8988T (cell line): ENCODE measurements at places on chromosomes 12 and 14.

DNA sequence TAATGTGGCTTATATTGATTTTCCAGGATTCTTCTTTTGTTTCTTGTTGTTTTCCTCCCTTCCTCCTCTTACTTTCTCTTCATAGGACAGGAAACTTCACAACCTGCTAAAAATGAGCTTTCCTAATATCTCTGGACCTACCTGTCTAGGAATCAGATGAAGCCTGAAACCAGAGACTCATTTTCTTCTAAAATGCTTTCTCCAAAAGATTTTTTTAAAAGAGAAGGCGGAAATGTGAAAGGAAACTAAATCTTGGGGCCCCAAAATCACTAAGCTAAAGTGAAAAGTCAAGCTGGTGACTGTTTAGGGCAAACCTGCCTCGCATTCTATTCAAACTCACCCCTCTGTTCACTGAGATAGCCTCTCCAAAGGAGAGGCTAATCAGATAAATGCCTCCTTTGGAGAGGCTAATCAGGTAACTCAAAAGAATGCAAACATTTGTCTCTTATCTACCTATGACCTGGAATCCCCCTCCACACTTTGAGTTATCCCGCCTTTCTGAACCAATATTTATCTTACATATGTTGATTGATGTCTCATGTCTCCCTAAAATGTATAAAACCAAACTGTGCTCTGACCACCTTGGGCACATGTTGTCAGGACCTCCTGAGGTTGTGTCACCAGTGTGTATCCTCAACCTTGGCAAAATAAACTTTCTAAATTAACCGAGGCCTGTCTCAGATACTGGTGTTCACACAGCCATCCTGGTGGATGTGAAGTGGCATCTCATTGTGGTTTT is 72.7 kb upstream of the HECTD1 start:
- DNase-seq, result no peak

DNA sequence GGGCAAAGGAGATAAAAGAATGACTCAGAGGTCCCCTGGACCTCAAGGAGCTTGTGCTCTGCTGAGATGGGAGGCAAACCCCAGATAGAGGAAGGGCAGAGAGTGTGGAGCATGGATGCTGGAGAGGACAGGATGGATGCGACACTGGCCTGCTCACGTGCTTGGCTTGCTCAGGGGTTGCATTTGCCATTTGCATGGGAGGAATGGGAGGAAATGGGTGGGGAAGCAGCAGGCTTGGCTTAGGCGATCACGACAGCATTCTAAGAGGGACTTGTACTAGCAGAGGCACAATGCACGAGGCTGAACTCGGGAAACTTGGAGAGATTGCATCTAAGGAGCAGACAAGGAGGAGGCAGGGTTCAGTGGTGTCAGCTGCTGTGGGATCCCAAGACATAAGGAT is 19.8 kb downstream of the CD9 start:
- no peak for DNase-seq

- no peak for DNase-seq
These were observed 196.4 kb upstream of the FOXN3 start for GRCh38 chr14:89613260-89614008.

- DNase-seq, result no peak
These were observed 1.5 kb downstream of the CAND1 start for GRCh38 chr12:67270622-67271021.

GRCh38 chr14:32606301-32606700 is 277.2 kb downstream of the AKAP6 start:
- DNase-seq, result no peak

DNA sequence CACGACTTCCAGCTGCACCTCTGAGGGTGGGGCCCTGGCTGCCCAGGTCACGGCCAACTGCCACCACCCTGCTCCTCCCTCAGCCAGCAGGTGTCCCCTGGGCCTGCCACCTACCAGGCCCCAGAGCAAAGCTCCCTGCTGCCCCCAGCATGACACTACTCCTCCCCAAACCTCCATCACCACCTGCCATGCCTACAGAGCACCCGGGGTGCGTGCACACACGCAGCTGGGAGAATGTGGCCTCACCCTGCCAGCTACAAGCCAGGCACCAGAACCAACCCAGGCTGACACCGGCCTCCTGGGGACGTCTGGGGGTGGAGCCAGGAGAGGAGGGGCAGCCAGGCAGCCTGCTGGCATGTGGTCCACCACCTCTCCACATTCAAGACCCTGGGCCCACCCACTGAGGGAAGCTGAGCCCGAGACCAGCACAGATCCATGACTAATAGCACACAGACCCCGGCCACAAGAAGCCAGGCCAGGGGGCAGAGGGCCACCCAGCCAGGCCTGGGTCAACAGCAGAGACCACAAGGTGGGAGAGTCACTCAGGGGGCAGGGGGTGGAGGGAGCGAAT is 3.4 kb downstream of the JAG2 start:
- no peak for DNase-seq

DNA sequence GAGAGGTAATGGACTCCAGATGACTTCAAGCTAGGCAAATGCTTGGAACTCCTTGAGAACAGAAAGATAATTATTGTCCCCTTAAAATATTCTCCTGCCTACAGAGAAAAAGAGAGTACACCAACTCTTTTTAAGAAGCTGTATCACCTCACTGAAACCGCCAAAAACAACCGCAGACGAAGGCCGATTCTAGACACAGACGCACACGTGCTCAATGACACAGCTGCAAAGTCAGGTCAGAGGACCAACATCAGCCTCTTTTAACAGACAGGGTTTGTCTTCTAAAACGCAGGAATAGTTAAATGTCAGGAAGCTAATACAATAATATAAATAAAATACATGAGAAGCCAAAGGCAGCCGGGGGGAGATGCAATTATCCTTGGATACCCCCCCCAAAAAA is 19.0 kb downstream of the SLC15A4 start:
- no peak for DNase-seq

DNA sequence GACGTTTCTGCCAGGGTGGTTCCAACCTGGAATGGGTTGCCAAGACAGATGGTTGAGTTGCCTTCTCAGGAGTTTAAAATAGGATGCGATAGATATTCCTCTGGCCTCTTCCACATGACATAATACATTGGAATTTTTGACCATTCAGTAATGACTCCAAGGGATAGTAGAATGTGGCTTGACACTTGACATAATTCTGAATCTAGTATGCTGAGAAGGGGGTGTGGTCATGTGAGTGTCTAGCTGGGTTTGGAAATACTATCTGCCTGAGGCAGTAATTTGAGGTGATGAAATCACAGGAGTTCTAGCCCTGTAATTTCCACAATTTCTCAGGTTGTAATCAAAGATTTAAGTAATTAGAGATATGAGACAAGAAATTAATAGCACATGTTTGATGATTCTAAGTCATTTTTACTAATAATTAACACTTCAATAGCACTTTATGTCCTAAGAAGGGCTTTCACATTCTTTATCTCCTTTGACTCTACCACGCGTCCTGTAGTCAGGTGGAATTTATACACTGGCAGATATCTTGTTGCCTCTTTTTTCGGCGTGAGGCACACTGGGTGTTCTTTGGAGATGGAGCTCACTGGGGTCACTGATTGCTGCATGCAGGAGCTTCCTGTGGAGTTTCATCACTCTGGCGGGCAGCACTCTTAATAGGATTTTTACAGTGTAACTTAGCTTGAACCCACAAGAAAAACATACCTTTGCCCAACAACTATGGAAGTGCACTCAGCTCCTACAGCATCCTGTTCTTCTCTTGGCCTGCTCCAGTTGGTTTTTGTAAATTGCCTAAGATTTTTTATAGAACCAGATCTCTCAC is 3.2 kb upstream of the AMIGO2 start:
- no peak for DNase-seq

GRCh38 chr12:47340411-47341015 is 260.8 kb upstream of the AMIGO2 start:
- DNase-seq, result no peak

DNA sequence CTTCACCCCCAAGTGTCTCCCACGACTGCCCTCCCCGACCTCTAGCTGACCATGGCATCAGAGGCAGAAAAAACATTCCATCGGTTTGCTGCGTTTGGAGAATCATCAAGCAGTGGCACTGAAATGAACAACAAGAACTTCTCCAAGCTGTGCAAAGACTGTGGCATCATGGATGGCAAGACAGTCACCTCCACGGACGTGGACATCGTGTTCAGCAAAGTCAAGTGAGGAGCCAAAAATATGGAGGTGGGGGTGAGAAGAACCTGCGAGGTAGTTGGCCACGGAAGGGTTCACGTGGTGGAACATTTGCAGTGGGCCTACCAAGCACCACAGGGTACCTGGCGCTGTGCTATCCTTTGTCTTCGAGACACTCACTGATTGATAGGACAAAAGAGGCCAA is 514 bp downstream of the TPPP2 start:
- DNase-seq, result no peak

GRCh38 chr14:103059556-103059955 is 2.2 kb upstream of the CDC42BPB start:
- DNase-seq, result no peak

DNA sequence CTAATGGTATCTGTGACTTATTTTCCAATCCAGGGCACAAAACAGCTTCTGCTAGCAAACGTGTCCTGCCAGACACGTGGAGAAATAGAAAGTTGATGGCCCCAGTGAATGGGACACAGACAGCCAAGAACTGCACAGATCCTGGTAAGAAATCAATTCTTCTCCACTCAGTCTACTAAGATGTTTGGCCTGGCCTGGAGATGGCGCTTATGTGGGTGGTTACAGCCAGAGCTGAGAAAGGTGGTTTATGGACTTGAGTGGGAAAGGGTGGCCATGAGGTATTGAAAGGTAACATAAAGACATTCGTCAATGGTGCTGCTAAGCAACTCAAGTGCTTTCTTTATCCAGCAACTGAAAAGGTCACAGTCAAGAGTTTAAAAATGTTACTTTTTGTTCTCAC is 2.9 kb downstream of the SLC24A4 start:
- no peak for DNase-seq

DNA sequence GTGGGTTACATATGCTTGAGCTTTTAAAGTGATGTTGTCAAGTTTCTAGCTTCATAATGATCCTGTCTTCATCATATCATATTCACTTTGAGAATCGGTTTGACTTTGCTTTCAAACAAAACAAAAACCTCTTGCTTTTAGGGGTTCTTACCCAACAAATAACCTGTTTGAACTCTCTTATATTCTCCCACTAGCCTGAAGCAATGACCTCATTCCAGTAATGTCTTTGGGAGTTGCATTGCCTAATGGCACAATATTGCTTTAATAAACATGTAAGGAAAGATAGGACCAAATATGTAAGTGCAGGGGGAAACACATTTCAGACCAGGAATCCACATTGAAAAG is 27.7 kb downstream of the WBP11 start:
- DNase-seq, result no peak

DNA sequence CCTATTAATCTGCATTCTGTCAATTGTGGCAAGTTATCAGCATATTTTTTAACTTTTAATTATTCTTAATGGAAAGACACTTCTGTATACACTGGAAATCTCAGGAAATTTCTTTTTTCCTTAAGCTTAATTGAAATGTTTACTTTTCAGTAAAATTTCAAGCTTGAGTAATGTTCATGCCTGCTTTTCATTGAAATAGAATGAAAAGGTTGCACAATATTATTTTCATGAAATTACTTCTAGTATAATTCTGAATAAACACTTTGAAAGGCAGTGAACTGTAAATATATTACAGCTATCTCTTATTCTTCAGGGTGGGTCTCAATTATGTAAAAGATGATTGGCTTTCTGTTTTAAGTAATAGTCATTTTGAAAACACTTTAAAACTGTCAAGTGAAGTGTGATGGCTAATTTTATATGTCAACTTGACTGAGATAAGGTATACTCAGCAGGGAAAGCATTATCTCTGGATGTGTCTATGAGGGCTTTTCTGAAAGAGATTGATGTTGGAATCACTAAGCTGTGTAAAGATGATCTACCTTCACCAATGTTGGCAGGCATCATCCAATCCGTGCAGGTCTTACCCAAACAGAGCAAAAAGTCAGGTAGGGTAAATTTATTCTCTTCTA is 29.9 kb downstream of the CLEC2D start:
- no peak for DNase-seq

GRCh38 chr14:50874757-50875156 is 2.9 kb downstream of the ABHD12B start:
- no peak for DNase-seq

DNA sequence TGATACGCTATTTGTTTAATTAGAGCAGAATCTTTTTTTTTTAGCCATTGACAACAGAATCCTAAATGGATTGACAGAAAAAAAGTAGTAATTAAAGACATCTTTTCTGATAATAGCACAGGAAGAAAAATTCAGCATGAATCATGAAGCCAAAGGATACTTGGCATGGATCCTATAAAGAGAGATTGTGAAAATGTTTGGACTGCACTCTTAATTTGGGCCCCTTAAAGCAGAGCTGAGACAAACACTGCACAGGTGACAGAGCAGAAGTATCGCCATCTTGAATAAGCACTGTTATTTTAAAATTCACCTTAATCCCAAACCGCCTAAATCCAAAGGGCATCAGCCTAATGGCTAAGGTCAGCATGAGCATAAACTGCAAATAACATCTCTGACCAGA is 48.8 kb upstream of the SEL1L start:
- DNase-seq, result no peak

DNA sequence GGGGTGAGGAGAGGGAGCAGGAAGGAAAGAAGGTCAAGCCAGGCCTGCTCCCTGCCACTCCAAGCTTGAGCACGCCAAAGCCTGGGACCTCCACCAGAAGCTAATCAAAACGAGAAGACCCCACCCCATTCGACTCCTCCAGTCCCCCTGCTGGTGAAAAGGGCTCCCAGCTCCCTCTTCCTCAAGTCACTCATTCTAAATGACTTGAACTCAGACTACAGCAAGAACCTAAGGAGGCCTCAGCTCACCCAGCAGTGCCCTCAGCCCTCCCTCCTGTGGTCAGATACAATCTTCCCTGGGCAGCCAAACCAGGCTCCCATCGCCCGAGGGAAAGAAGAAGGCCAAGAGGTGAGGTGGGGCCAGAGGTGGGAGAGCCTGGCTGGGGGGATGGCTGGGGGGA is 17.4 kb downstream of the HDAC7 start:
- DNase-seq, result no peak

- no peak for DNase-seq
These were observed 126.1 kb downstream of the SLC38A6 start for GRCh38 chr14:61106959-61107641.

GRCh38 chr12:105120551-105120950 is 13.0 kb downstream of the WASHC4 start:
- no peak for DNase-seq

- DNase-seq, result no peak
These were observed 266.9 kb downstream of the PPFIA2 start for GRCh38 chr12:81492131-81492720.

GRCh38 chr12:94258593-94258992 is 110.2 kb downstream of the PLXNC1 start:
- DNase-seq, result no peak

GRCh38 chr12:55733021-55733555 is 4.3 kb upstream of the CD63 start:
- DNase-seq, result no peak

DNA sequence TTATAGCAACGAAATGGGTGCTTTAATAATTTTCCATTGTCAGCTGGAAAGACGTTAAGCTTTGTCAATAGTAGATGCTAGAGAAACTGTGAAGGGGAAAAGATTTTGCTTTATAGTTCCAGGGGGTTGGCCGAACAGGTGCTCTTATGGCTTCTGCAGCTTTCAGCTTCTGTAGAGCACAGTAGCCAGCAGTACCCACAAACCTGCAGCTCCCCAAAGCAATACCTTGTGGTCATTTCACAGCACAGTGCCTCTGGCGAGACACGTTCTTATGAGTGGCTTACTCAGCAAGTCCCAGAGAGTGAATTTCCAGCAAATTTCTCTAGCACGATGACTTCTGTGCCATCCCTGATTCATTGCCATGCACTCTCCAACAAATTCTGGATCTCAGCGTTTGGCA is 416.3 kb upstream of the ATP2B1 start:
- no peak for DNase-seq
